T-helper 2 cell (primary cell): ENCODE measurements at places on chromosomes 2 and 18.

DNA sequence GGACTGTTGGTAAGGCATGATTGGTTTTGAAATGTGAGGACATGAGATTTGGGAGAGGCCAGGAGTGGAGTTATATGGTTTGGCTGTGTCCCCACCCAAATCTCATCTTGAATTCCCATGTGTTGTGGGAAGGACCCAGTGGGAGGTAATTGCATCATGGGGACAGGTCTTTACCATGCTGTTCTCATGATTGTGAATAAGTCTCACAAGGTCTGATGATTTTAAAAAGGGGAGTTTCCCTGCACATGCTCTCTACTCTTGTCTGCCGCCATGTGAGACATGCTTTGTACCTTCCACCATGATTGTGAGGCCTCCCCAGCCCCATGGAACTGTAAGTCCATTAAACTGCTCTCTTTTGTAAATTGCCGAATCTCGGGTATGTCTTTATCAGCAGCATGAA, 5.4 kb downstream of the CMPK2 start:
- DNase-seq: no peak

- no peak for DNase-seq
Observed at GRCh38 chr2:209763106-209763505, 8.5 kb upstream of the UNC80 start.

DNA sequence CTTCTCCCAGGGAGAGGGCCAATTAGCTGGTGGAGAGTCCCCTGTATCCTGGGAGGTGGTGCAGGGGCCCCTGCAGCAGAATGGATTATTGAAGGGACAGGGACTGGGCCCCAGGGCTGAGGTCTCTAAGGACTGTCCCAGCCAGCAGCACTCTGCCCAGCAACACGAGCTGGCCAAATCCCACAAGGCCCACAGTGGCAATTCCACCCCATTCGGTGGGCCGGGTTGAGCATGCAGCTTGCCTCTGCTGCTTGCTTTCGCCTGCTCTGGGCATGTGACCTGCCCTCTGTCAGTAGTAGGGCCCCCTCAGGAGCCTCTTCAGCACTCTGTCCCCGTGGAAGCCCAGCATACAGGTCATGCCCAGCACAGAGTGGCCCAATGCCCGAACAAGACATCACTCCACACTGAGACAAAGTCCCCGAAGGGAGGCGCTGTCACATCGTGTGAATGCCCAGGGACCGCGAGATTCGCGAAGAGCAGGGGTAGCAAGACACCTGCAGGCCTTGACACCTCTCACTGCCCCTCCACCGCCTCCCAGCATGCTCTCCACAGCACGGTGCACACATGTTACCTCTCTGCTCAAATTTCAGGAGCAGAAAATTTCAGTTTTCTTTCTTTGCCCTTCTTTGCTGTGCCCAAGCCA, 65.4 kb downstream of the CRACDL start:
- no peak for DNase-seq

DNA sequence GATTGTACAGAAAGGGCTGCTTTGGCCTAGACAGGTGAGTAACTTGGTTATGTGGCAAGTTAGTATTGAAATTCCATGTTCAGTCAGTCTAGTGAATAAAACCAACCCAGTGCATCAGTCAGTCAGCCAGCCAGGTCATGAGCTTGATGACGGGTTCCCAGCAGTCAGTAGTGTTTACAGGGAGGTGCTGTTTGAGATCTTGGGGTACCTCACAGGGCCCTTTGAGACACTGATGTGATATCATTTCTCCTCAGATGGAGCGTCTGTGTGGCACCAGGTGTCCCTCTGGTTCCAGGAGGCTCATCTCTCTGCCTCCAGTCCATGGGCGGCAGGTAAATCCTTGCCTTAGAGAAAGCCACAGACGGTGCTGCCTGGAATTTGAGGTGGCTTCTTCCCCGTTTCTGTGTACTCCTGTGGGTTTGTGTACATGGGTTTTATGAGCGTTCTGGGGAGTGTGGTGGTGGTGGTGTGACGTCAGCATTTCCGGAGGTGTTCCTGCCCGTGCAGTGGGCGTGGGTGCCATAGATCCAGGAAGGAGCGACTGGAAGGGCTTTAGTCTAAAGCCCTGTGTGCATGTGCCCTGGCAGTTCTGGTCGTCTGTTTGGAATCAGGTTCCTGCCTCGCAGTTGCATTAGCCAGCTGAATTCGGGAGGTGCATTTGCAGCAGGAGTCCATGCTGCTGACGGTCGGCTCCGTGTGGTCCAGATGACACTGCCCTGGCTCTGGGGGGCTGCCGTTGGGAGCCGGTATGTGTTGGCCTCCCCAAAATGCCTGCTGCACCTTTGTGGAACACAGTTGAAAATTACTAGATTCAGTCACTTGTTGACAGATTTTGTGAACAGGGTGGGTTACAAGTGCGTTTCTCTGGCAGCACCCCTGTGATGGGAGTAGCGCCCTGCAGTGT, 2.1 kb downstream of the CTDP1 start:
- DNase-seq: peak; percentile 81

DNA sequence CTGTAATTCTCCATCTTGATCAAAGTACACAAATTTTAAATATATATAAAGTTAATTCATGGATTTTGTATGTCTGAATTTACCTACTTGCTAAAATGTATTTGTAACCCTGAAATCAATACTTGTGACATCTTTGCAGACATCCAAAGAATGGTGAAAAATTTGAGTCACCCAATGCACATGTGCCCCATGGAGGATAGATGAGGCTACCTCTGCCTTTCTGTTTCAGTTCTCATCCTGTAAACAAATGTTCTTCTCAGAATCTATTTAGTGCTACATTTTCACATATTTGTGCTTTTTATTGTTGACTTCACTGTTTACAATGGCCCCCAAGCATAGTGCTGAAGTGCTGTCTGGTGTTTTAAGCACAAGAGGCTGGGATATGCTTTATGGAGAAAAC, 171.5 kb downstream of the LRATD1 start:
- DNase-seq: no peak

DNA sequence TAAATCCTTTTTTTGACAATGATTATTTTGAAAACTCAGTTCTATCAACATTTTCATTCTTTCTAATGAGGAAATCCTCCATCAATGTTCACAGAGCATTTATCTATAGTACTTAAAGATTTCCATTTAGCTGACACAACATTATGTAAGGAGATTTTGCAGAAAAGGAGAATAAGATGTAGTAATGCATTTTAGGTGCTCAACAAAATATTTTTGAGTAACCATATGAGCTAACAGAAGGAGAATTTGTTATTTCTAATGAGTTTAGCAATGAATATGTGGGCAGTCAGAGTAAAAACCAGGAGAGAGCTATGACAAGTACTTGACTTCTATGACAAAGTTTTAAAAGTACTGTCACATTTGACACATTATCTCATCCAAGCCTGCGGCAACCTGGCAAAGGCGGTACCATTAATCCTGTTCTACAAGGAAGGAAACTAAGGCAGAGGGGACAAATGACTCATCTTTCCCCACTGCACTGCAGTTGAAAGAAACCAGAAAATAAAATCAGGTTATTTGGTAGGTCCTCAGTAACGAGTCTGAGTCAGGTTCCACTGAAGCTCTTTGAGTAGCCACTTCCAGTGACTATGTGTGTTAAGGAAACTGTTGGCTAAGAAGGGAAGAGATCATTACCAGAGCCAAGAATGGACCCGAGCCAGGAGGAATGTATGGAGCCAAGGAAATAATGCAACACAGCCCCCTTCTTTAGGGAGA, 134.1 kb upstream of the ITGB6 start:
- DNase-seq: peak; percentile 39

DNA sequence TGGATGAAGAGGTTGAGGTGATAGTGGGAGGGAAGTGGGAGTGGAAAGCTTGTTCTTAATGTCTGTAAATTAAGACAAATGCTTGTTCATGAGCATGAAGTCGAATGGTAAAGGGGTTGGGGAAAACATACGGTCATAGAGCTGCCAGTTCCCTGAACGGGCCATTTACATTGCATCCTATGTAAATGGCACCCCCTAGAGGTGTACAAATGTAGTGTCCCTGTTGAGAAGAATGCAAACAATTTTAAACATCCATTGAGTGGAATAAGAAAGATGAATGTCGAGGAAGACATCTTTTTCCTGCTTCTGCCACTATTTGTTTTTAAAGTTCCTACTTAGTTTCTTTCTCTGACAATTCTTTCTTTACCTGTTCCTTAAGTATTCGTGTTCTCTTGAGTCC, 155.7 kb downstream of the RDH14 start:
- DNase-seq: no peak

- DNase-seq: no peak
Observed at GRCh38 chr2:161842736-161843433, 218.7 kb downstream of the SLC4A10 start.

DNA sequence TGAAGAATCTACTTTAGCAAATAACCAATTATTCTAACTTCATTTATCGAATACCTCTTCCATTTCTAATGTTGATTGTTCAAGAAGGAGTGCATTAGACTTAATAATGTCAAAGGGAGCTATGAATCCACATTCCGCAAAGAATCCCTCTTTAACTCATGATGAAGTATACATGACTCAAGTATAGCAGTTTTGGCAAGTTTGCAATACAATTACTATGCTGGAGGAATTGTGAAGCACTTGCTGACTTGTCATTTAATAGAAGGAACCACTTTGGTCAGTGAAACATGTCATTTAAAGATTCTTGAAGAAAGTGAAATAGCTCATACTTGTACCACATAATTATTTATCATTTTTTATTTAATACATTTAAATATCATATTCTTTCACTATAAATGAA, 125.1 kb downstream of the SLC39A10 start:
- no peak for DNase-seq

GRCh38 chr2:25672494-25673299, 680 bp downstream of the DTNB start:
- DNase-seq: peak; percentile 37

DNA sequence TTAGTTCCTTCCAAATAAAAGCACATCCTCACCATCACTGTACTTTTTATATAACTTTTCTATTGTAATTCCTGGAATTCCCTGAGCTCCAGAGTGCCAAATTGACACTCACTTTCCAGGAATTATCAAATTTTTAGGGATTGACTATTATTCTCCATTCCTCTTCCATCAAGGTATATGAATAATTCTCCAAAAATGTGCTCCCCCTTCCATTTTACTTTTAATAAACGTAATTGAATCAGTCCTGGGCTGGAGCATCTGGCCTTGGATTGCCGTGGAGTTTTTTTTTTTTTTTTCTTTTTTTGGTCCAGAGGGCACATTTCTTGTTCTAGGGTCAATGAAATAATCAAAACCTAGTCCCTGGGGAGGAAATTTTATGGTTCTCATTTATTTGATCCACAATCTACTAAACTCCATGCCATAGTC, 304.3 kb downstream of the CDCA7 start:
- DNase-seq: no peak

DNA sequence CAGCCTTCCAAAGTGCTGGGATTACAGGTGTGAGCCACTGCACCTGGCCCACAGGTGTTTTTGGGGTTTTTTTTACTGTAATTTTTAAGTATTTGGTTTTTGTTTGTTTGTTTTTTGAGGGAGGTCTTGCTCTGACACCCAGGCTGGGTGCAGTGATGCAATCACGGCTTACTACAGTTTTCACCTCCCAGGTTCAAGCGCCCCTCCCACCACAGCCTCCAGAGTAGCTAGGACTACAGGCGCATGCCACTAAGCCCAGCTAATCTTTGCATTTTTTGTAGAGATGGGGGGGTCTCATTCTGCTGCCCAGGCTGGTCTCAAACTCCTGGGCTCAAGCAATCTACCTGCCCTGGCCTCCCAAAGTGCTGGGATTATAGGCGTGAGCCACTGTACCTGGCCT, 7.3 kb upstream of the SLC11A1 start:
- DNase-seq: no peak

DNA sequence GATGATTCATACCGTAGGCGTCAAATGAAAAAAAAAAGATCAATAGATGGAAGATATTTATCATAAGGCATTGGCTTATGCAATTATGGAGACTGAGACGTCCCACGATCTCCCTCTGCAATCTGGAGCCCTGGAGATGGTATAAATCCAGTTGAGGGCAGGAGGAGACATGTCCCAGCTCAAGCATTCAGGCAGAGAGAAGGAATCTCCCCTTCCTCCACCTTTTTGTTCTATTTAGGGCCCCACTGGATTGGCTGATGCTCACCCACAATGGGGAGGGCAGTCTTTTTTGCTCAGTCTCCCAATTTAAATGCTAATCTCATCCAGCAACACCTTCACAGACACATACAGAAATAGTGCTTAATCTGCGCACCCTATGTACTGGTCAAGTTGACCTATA, 18.0 kb upstream of the OLA1 start:
- DNase-seq: no peak

- no peak for DNase-seq
Observed at GRCh38 chr2:178238154-178238521, 43.8 kb downstream of the OSBPL6 start.

- no peak for DNase-seq
Observed at GRCh38 chr18:49250816-49251388, 209.5 kb downstream of the DYM start.

GRCh38 chr2:161217597-161218185, 57.5 kb downstream of the TANK start:
- no peak for DNase-seq

DNA sequence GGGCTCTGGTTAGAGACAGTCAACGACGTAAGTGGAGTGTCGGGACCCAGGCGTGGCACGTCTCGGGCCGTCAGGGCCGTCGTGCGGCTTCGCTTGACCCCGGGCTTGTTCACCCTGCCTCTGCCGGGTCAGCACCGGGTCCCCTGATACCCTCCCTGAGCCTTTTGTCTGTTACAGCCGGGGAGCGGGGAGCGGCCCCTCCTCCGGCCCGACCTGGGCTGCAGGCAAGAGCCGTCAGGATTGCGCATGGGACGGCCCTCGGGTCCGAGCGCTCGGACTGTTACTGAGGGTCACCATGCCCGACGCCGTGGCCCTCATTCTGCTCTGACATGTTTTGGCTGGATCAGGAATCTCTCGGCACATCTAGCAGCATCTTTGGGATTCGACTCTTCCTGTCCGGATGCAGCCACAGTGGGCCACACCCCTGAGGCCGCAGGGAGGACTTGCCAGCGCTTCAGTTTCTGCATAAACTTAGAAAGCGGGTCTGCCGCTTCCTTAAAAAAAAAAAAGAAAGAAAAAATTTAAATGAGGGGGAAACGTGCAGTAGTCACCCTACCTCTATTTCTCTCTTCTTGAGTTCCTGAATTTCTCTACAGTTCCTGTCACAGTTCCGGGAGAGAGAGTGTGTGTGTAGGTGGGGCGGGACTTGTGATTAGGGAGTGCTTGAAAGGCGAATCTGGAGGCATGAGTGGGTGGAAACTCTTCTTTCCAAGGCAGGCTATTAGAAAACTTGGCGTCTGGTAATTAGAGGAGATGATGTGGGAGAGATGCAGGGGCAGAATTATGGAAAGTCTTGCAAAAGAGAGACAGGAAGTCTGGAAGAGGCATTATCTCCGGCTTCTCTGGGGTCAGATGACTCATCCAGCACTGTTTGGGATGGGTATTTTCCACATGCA, 909 bp downstream of the TMEM87B start:
- DNase-seq: peak; percentile 4

DNA sequence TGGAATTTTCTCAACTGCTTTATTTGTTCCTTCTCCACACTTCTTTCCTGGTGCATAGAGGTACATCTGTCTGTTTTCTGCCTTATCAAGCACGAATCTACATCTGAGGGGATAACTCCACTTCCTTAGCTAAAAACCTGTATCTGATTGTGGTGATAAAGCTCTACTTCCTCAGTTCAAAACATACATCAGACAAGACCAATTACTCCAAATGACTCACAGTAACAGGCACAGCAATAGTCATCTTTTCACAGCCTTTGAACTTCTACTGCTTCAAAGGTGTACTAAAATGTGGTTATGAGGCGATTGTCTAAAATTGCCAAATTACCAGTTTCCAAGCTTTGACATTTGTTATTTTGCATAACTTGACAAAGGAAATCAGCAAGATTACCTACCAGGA, 803.6 kb upstream of the ZEB2 start:
- DNase-seq: no peak

- DNase-seq: no peak
Observed at GRCh38 chr18:54774423-54774822, 53.9 kb upstream of the RAB27B start.

GRCh38 chr2:146240391-146240790, 1604.4 kb upstream of the ACVR2A start:
- DNase-seq: no peak
